Activated CD4-positive, alpha-beta T cell treated with anti-CD3 and anti-CD28 coated beads, Interleukin-2, amount 50 U/mL, for 1 hour (primary cell): ENCODE measurements at places on chromosomes 12 and 14.

- DNase-seq = no peak
Observed at GRCh38 chr14:21528381-21529348, 2.5 kb upstream of the SALL2 start.

DNA sequence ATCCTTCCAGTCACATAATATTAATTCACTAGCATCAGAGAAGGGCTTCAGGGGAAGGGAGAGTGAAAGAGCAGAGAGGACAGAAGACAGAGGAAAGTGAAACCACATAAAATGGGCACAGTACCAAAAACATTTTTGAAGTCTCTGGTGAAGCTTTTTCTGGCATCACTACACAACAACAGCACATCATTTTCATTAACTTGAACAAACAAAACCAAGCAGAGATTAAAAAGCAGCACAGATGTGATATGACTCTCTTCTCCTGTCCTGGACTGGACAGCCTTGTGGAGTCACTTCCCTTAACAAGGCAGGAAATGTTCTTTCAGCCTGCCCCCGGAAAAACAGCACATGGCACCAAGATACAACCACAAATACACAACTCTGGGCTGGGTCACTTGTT, 112.0 kb downstream of the TSPAN8 start:
- DNase-seq = no peak

GRCh38 chr14:68794130-68794850, 1.4 kb upstream of the ZFP36L1 start:
- DNase-seq = peak; percentile 82

DNA sequence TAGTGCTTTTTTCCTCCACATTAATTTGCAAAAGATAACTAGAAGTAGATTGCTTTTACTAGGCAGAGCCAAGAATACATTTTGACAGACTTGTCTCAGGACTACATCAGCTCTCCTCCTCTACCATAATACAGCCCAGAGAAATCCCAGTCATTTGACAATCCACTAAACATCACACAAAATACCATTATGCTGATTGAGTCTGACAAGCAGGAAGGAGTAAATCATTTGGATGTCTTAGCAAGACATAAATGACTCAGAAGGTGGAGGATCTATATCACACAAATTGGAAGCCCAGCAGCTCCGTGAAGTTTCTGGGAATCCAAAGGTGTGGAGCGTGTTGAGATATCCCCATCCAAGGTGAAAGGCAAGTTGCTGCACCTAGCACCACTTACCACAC, 75.4 kb upstream of the FKBP4 start:
- DNase-seq = no peak

DNA sequence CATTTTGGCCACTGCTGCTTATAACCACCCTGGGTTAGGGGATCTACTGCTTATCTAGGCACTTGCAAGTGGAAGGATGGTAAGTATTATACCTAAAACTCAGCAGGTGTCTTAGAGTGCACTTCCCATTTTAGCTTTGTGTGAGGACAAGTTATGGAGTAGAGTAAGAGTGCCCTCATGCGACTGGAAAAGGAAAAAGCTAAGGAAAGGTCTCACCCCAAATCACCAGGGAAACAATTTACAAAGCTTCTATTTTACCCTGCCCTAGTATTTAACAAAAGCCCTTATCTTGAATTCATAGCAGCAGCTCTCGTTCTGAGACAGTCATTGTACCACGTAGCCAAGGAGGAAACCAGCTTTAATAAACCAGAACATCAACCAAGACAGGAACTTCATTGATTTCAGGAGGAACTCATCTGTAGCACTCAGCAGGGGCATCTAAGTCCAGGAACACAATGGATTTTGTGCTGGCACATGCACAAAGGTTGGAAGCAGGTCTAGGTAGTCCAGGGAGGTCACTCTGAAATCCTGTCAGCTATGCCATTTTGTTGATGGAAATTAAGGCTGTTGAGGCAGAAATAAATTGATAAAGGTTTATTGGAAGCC, 2.9 kb downstream of the RDH12 start:
- peak; percentile 2 for DNase-seq

GRCh38 chr12:53694756-53695151, 18.9 kb upstream of the ATP5MC2 start:
- DNase-seq = no peak

DNA sequence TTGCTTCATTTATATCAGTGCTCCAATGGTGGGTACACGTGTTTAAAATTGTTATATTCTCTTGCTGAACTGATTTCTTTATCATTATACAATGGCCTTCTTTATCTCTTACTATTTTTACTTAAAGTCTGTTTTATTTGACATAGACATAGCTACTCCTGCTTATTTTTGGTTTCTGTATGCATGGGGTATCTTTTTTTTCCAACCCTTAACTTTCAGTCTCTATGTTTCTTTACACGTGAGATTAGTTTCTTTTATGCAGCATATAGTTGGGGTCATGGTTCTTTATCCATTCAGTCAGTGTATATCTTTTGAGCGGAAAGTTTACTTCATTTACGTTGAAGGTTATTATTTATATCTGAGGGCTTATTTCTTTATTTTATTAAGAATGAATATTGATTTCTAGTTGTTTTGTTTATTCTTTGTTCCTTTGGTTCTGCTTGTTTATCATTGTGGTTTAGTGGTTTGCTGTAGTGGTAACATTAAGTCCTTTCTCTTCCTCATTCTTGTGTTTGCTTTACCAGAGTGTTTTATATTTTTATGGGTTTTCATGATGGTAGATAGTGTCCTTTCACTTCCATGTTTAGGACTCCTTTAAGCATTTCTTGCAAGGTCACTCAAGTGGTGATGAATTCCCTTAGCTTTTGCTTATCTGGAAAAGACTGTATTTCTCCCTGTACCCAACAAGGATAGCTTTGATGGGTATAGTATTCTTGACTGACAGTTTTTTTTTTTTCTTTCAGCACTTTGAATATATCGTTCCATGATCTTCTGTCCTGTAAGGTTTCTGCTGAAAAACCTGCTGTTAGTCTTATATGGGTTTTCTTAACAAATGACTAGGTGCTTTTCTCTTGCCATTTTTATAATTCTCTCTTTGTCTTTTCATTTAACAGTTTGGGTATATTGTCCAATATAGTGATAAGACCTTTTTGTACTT, 38.3 kb upstream of the FAR2 start:
- no peak for DNase-seq

GRCh38 chr12:24608637-24609285, 340.1 kb downstream of the BCAT1 start:
- DNase-seq = no peak

GRCh38 chr12:59372956-59373355, 222.9 kb upstream of the SLC16A7 start:
- DNase-seq = no peak

GRCh38 chr12:115756804-115757203, 520.7 kb downstream of the MED13L start:
- no peak for DNase-seq

DNA sequence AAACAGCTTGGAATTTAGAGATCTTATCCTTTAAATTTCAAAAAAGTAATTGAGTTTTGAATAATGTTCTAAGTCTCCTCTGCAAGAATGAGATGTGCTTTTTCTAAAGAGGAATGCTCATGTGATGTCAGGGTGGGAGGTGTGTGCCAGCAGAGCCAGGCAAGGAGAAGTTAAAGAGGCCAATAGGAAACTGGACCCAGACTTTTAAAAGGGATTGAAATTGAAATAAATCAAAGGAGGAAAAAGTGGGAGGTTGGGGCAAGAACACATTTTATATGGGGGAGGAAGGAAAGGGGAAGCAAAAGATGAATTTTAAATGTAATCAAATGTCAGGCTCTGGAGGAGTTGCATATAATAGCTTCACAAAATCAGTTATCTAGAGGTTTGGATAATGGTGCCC, 126.1 kb downstream of the FIGNL2 start:
- no peak for DNase-seq

GRCh38 chr12:22624548-22624869, 462 bp upstream of the ETNK1 start:
- no peak for DNase-seq

DNA sequence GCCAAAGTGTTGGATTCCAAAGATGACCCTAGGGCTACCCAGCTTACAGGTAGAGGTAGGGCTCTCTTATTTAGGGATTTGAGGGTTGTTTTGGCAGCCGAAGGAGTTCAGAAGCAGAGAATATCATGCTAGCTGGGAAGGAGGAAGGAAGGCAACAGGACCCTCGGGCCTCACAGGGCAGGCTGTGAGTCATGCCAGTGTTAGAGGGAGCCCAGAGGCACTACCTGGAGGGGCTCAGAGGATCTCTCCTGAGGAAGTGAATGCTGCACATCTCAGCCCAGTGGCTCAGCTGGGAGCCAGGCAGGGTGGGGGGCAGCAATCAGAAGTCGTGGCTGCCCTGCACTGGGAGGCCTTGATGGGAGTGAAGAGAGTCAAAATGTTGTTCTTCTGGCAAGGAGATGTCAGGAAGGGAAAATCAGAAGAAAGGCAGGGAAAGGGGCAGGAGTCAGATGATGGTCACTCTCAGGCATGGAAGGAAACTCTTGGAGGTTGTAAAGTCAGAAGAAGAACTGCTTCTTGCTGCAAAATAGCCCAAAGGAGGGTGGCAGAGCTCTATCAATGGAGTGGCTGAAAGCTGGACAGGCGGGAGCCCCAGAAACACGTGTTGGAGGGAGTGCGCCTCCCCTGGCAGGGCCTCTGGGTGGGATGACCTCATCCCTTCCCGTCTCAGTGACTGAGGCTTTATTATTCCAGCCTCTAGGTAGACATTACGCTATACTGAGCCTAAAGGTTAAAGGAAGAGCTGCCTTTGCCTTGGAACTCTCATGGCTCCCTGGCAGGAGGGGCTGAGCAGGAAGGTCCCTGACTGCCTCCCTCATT, 141.3 kb downstream of the SMOC1 start:
- no peak for DNase-seq

DNA sequence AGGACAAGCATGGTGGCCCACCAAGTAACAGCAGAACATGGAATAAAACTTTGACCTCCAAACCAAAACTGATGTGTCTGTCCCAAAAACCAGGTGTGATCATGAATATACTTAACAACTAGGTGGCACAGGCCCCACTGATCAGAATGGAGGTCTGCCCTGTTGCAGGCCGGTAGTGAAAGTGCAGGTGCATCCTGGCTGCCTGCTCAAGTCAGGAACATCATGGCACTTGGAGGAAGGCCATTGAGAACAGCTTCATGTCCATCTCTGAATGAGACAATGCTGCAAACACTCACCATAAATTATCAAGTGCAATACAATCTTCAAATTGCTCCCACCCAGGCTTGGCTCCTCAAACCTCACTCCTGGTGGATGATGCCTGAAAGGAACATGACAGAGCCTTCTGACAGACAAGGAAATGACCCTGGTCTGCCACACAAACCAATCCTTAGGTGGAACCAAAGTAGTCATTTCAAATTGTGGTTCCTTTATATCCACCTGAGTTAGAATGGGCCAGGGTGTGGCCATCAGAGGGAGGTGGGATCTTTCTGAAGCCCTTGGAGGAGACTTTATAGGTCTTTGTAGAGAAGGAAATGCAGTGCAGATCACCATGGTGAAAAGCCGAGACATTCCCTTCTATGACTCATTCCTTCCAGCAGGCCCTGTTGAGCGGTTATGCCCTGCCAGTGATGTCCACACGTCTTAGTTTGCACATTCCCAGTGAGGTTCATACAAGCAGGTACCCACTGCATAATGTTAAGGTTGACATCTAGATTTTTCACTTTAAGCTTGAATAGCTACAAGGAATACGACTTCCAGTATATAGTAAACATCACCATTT, 36.0 kb downstream of the EGLN3 start:
- no peak for DNase-seq

- DNase-seq = no peak
Observed at GRCh38 chr14:74634964-74635363, 22.9 kb upstream of the LTBP2 start.

DNA sequence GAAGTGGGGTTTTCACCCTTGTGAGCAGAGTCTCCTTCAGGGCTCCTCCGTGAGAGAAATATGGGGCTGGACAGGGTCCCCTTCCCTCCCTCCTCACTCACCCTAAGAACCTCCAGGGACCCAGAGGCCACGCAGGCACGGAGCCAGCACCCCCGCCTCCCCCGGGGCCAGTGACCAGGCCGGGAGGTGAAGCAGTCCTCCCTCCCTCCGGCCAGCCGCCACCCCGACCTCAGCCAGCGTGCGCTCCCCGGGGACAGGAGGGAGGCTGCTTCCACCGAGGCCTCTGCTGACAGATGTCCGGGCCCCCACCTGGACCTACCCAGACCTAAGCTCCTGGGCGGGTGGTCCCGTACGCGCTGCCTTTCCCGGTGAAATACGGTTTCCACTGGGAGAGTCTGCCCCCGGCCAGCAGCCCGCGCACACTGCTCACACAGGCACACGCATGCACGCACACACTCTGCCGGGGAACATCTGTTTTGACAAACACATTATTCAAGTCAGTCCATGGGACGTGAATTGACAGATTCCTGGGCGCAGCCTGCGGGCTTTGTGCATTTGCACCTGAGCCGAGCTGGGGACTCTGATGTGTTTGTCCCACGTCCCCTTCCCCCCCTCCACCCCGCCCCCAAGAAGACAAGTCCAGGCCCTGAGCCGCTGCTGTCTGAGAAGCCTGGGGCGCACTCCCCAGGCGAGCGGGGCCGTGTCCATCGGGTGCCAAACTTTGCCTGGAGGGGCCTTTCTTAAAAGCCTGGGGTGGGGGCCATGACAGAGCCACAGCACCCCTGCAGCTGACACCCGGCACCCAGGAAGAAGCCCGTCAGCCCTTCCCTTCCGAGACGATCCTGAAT, 725 bp downstream of the RIMBP2 start:
- no peak for DNase-seq

GRCh38 chr12:108757856-108758255, 26.5 kb upstream of the CORO1C start:
- DNase-seq = no peak

DNA sequence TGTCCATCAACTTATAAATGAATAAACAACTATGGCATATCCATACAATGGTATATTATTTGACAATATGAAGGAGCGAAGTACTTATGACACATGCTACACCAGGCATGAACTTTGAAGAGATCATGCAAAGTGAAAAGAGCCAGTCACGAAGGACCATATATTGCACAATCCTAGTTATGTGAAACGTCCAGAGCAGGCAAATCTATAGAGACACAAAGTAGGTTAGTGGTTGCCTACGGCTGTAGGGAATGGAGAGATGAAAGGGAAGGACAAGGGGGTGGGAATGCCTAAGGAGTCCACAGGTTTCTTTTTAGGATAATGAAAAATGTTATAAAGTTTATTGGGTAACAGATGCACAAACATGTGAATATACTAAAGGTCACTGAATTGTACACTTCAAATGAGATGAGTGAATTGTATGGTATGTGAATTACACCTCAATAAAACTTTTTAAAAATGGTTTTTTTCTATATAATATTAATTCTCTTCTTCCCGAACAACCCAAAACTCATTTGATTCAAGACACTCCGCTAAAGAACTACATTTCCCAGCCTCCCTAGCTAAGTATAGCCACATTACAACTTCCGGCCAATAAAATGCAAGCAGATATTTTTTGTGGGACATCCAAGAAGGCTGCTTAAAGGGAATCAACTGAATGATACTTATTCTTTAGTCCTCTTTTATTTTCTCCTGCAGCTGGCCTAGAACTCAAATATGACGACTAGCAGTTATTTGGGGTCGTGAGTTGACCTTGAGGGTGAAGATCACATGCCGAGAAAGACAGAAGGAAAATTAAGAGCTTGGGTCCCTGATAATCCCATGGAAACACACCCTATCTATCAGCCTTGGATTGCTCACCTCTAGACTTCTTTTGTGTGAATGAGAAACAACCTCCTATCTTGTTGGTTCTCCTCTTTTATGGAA, 187.2 kb downstream of the TTC8 start:
- DNase-seq = no peak

GRCh38 chr12:93895089-93895445, 217.9 kb downstream of the CRADD start:
- DNase-seq = no peak
